Aorta (tissue), 5 donors: ENCODE measurements at places on chromosomes 6 and 20.

DNA sequence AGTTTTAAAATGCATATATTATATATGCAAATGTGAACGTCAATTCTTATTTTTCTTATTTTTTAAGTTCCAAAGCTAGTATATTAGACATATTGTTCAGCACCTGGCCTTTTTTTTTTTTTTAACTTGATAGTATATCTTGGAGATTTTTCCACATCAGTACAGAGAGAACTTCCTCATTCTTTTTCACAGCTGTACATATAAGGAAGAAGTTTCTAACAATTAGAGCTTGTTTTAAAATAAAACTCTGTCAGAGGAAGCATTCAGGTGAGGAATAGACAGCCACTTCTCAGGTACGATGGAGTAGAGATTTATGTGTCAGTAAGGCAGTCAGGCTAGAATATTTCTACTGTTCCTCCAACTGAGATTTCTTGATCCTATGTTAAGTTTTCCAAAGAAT lies 233.1 kb upstream of the SUPT3H start:
- DNase-seq, result no peak

DNA sequence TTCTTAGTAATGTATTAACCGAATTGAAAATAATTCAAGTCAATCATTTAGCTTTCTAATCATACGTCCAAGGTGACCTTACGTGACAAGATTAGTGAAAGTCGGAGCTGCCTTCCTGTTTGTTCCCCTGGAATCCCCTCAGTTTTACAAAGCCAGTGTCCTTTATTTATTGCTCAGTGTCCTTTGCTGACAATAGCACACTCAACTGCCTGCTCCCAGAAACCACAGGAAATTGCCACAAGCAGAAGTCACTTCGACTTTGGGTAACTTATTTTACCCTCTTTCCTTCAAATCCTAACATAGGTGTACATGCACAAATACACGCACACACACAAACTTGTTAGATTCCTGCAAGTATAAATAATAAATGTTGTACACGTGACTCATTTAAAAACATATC lies 1167.7 kb upstream of the ADGRB3 start:
- no peak for DNase-seq

- no peak for DNase-seq
These were observed 135.8 kb upstream of the NEDD9 start for GRCh38 chr6:11368264-11368663.

DNA sequence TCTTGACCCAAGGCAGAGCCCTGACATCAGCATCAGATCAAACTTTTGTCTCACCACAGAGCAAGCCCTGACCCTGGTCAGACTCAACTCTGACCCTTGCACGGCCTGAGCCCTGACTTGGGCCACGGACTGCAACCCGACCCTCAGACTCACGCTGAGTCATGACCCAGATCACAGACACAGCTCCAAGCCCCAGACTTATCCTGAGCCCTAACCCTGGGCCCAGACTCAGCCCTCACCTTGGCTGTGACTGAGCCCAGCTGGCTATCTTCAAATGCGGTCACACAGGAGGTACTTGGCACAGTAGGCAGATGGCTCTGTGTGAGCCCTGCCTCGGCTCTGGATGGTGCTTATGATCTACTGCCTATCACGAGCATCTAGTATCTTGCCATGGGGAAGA lies 602.3 kb downstream of the PTPRT start:
- no peak for DNase-seq

DNA sequence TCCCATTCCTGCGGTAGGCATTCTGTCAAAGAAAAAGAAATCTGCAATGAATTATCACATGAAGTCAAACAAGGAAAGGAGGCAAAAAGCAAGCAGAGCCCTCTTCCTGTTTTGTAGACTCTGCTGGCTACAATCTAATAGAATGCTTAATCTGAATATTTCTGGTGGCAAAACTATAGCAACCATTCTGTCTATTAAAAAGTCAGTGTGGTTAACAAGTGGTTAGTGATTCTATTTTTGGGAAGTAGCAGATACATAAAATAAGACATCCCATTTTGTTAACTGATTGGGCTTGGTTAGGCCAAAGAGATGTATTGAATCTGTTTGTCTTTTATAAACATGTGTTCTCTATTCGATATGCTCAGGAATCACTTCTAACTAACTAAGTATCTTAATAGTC lies 442.3 kb downstream of the CDC5L start:
- DNase-seq, result no peak

GRCh38 chr20:17995967-17996819 lies 27.4 kb downstream of the MGME1 start:
- no peak for DNase-seq

- no peak for DNase-seq
These were observed 654 bp downstream of the CST11 start for GRCh38 chr20:23451956-23452487.

DNA sequence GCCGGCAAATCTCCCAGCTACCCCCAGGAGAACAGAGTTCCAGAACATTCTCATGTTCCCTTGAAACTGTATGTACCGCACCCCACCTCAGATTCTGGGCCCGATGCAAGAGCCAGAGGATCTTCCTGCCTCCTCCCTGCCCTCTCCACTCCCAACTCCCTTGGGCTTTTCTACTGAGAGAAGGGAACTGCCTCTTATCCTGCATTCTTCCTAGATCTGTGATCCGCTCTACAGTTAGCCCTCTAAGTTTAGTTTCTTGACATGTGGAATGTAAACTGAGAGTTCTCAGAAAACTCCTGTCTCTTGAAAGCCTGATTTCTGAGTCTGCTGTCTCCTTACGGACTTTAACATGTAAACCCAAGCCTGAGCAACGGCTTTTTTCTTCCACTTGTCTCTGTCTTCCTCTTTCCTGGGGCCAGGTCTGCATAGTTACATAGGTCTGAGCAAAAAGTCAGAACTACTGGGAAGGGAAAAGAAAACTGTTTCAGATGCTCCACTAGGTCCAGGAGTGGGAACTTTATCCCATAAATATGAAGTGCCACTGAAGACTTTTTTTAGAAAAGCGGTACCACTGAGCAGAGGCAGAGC lies 86.5 kb upstream of the TNFAIP3 start:
- no peak for DNase-seq

DNA sequence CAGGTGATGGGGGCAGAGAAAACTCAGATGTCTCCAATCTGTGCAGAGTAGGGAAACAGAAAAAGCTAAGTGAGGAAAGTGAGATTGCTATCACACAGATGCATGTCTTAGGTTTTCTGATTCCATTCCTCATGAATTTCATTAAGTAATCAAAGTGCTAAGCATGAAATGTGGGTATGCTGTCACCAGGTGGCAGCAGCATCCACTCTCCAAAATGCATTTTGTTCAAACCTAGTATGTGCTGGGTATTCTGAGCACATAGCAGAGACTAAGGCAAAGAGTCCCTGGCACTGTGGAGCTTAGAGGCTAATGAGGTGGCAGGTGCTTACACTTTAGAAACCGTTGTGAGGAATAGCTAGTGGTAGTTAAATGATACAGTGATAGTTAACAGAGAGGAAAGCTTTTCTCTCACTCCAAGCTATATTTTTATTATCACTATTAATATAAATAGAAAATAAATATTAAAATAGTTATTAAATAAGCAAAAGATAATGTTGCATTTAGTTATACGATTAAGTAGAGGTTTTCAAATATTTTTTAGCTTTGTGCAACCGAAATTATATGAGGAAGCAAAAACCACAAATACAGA lies 179.5 kb downstream of the CDH26 start:
- no peak for DNase-seq

DNA sequence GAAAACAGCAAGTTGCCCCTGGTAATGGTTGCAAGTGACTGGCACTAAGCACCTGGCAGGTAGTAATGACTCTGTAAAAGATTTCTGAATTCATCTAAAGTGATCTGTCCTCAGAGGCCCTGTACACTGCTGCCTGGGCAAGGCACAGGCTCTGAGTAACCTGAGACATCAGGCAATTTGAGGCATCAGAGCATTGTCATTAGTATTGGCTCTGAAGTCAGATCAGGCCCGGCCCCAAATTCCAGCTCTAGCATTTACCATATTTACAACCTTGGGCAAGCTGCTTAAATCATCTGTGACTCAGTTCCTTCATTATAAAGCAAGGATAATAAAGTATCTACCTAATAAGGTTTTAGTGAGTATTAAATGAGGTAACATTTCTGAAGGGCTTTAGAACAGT lies 17.3 kb upstream of the TENT5A start:
- DNase-seq, result no peak

GRCh38 chr6:72624557-72625160 lies 2.8 kb downstream of the KCNQ5 start:
- DNase-seq, result no peak

DNA sequence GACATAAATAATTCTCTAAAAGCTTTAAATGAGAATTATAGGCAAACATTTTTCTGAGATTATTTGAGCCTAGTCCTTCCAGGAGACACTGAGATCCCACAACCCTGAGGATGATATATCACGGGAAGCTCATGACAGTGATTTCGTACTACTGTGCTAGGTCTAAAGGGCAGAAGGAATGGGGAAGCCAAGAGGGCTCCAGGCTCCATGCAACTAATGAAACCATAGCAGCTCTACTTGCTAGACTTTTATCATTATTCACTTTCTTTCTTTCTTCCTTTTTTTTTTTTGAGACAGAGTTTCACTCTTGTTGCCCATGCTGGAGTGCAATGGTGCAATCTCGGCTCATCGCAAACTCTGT lies 57.3 kb upstream of the SGK1 start:
- no peak for DNase-seq

DNA sequence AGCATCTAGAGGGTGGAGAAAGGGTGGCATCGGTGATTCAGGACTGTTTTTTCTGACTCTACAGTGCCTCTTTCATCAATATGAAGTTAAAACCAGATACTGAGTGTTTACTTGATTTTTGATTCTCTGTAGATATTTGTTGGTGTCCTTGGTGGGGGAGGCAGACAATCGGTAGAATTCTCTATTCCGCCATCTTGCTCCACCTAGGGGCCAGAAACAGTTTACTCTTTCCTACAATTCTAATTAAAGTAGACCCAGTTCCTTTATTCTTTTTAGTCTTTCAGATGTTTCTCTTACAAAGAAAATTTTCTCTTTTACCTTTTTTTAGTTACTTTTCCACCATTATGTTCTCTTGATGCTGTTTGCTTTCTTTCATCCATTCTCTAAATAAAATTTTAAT lies 162.1 kb upstream of the RAB32 start:
- no peak for DNase-seq
